ENCODE measurements at places on chromosomes 4 and X.

GRCh38 chr4:149754526-149754925 lies 61.1 kb downstream of the IQCM start:
- DNase-seq: no peak

DNA sequence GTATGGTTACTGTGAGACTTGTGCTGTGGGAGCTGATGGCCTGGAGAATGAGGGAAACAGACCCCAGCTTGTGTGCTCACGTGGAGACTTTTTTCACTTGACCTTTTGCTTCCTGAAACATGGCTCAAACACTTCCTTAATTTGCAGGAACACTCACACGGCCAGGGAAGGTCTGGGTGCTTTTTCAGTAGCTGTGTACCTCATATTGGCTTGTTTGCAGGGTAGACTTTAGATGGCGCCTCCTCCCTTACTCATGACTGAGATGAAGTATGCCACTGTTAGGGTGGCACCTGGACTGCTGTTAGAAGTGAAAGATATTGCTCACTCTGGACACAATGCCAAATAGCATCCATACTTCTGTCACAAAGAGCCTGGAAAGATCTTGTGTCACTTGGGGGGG lies 75.7 kb upstream of the WDR1 start:
- DNase-seq: no peak

DNA sequence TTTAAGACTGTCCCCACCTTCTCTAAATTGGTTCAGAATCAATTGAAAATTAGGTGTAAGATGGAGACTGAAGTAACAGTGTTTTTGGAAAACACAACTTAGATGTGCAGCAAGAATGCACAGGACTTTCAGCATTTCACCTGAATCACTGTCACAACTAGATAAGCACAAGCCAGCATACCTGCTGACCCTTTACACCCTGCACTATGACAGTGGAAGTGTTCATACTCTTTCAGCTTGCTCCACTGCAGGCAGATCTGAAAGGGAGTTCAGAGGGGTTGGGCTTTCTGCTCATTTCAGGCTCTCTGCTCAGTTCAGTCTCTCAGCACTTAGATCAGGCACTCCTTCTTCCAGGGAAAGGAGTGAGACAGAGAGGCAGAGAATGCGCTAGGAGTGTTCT lies 22.8 kb downstream of the DCUN1D4 start:
- DNase-seq: no peak

DNA sequence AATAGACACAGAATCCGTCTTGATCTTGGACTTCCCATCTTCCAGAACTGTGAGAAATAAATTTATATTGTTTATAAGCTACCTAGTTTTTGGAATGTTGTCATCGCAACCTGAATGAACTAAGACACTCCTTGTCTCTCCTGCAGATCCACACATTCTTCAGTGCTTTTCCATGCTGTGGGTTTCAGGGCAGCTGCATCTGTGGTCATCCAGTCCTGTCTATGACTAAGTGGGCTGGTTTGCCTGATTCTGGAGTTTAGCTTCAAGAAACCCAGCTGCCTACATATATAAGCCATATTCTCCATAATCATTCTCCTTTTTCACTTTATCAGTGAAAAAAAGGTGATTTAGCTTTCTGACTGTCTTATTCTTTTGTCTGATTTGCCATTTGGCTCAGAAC lies 170.3 kb upstream of the KIT start:
- no peak for DNase-seq

- DNase-seq: no peak
Measured at GRCh38 chr4:53608649-53609048, 17.4 kb upstream of the LNX1 start.

- DNase-seq: peak; percentile 80
Measured at GRCh38 chrX:48911412-48912182, at the start of gene SLC35A2. Gene SLC35A2 (minus strand): TSS chrX:48911646. CDS start chrX:48911636, 10 bp downstream.

GRCh38 chrX:13658602-13659001 lies 5.7 kb downstream of the TCEANC start:
- DNase-seq: no peak

DNA sequence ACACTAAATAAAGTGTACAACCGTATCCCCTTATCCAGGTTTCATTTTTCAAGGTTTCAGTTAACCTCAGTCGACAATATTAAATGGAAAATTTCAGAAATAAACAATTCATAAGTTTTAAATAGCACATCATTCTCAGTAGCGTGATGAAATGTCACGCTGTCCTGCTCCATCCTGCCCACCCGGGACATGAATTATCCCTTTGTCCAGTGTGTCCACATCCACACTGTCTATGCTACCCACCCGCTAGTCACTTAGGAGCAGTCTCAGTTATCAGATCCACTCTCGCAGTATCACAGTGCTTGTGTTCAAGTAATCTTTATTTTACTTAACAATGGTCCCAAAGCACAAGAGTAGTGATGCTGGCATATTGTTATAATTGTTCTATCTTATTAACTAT lies 54.7 kb downstream of the FRYL start:
- DNase-seq: no peak

DNA sequence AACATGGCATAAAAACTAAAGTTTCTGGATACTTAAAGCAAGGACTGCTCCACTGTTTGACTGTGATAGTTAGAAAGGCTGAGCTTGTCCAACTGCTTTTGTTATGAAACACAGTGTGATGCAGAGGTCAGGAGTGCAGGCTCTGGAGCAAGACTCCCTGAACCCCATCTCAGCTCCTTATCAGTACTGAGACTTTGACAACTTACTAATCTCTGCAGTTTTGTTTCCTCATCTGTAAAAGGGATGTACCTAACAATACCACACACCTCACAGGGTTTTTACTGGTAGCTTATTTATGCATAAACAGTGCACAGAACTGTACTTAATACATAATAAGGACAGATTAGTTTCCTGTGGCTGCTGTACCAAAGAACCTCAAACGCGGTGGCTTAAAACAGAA lies 804.3 kb downstream of the FSTL5 start:
- no peak for DNase-seq

- peak; percentile 40 for DNase-seq
Measured at GRCh38 chrX:102345916-102346315, 93.9 kb downstream of the NXF2B start.

- DNase-seq: no peak
Measured at GRCh38 chr4:75895744-75896314, 6.4 kb downstream of the PPEF2 start.

DNA sequence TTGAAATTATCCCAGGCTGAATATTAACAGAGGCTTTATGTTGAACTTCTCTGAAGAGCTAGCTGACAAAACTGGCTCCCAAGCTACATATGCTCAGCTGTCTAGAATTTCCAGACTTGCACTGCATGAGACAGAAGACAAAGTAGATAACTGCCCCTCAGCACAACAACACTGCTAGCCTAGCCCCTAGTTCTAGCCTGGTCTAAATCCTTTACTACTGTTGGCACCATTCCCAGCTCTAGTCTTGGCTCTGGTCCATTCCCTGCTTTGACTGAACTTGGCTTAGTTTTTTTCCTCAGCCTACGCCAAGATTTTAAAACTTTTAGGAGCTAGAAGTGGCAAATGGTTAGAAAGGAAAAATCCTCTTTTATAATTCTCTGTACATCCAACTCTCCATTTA lies 7.6 kb upstream of the OPHN1 start:
- DNase-seq: no peak

GRCh38 chrX:18210470-18210869 lies 10.2 kb downstream of the BEND2 start:
- DNase-seq: no peak

- DNase-seq: no peak
Measured at GRCh38 chr4:147813109-147813773, 81.4 kb downstream of the ARHGAP10 start.

GRCh38 chr4:70749313-70749712 lies 27.5 kb downstream of the RUFY3 start:
- no peak for DNase-seq

GRCh38 chr4:67638136-67638535 lies 62.8 kb downstream of the UBA6 start:
- no peak for DNase-seq

- DNase-seq: no peak
Measured at GRCh38 chr4:92968556-92968955, 664.8 kb downstream of the GRID2 start.

- no peak for DNase-seq
Measured at GRCh38 chr4:128787509-128788311, 21.8 kb upstream of the JADE1 start.

DNA sequence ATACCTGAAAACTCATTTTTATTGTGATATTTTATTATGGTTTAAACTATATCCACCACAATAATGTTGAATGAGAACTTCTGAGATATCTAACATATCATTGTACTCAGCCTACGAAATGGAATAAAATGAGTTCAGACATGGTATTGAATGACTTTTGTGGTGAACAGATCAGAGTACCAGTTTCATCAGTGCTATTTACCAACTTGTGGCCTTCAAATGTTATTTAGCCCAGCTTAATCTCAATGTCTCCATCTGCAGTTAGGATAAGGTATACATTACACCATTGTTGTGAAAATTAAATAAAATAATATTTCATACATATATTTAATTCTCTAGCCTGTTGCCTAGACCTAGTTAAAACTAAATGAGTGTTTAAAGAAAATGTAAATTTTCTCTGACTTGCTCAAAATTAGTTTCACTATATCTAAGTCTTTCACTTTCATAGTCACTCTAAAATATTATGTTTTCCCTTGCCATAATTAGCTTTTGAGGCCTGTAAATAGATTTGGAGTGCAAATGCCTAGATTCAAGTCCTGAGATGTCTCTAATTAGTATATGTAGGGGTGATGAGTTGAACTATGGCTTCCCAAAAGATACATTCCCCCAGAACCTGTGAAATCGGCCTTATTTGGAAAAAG lies 594.2 kb downstream of the STPG2 start:
- DNase-seq: no peak

- no peak for DNase-seq
Measured at GRCh38 chrX:25207803-25208475, 192.2 kb upstream of the ARX start.

GRCh38 chr4:44661940-44662622 lies 10.7 kb upstream of the YIPF7 start:
- no peak for DNase-seq
